ENCODE measurements at places on chromosomes 11 and 22.
A peak's percentile ranks its signal among the peaks of the same experiment; 100 is the strongest.

DNA sequence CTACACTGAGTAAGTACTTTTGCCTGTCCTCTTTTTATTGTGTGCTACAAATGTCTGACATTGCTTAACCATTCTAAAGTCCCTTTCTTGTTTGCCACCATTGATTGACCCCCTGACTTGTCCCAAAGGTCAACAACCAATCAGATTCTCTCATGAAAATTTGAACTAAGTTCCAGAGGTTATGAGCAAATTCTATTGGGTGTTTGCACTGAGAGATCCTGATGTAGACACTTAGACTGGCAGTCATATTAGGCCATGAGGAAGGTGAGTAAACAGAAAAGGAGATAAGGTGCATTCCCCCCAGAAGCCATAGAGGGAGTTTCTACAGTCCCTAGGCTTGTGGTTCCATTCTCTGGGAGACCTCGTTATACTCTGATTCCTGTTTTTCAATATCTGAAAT is 101.3 kb upstream of the E2F8 start:
- no peak for DNase-seq

DNA sequence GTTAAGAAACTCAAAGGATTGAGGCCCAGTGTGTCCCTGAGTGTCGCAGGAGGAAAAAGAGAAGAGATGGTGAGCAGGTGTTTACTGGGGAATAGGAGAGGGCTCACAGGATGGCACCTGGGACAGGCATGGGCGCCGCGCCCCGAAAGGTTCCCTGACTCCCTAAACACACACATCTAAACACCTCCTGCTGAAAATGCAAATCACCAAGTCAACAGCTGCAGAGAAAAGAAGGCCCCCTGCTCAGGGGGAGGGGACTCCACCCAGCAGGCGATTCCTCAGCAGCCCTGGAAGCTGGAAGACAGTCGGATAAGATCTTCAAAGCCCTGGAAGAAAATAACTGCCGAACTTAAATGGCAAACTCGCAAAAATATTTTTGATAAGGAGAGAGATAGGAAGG is 377.2 kb downstream of the BRD1 start:
- no peak for DNase-seq

- DNase-seq, result no peak
These were observed 238.6 kb downstream of the GRM5 start for GRCh38 chr11:88827018-88827676.

DNA sequence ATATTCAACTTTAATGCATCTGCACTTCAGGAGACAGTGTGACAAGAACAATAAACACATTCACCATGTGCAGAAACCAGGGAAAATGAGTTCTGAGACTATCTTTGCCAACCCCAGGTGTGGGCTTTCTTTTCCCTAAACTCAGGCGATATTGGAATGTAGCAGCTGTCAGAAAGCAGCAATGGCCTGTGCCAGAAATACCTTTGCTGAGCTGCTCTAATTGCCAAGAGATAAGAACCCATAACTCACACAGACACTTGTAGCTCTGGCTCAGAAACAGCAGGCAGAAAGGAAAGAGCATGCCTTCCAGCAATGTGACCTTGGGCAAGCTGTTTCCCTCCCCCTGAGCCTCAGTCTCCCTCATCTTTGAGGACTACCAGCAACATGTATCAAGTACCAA is 77.6 kb downstream of the PLEKHA7 start:
- DNase-seq, result no peak

DNA sequence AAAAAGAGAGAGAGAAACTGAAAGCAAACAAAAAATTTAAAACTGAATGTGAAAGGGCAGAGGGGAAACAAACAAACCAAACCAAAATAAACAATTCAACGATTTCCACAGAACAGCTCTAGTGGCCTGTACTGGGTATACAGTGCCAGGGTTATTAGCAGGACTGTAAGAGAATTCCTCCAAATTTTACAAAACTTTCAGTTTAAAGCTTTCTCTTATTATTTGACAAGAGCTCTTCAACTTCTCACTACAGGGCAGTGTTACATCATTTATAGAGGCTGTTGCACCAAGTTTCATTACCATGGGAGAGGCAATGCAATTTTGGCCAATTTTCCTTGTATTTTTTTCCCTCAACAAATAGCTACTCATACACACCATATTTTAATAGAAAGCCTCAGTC is 44.3 kb upstream of the CLPB start:
- no peak for DNase-seq

DNA sequence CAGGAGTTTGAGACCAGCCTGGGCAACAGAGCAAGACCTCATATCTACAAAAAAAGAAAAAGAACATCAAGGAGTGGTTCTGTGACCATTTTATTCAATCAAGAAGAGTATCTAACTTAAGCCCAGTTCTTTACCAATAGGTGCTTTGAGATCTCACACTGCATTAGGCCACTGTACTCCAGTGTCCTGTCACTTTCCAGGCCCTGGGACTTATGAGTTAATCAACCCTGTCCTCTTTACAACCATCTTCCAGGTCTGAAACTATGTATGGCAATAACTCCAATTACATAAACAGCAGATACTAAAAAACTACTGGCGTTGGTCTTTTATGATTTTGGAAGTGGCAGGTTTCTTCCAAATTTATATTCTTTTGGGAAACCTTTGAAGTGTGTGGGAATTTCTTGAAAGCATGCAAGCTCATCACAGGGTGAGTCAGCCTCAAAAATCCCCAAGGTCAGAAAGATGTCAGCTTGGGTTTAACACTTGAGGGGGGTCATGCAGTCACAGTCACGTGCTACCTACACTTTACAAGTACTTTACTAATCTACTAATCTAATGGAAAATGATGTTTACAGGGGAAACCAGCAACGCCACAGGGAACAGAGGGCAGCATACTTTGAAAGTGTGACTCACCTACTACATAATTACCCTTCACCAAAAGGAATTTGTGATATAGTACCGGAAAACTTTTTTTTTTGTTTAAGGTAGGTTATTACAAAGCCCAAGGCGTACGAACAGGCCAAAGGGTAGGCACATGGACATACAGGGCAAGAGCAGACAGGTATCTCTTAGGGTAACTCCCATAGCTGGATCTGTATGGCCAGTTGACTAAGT is 15.6 kb downstream of the PISD start:
- peak; percentile 54 for DNase-seq

DNA sequence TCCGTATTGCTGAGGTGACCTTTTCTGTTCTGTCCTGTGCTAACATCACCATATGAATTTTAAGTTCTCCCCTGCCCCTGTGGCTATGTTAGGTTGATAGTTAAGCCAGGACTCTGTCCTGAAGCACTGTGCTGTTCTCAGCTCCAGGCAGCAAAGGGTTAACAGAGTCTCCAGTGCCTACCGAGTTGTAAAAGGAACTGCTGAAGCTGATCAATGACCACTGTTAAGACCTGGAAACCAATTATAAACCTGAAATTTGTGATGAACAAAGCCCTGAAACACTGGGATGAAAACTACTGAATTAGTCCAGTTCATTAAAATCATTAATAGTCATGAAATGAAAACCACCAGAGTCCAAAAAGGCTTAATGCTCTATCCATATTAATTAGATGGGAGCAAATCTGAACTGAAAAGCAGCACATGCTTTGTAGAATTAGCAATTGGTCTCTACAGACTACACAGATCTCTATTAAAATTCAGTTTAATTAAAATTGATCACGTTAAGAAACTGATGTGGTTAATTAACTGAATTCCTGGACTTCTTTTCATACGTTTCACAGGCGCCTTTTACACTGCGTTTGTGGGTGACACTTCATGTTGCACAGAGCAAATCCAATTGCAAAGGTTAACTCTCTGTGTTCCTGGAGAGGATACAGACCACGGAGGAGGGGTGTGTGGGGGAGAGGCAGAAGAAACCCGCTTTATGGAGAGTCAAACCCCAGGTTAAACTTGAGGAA is 188.5 kb upstream of the MPPED2 start:
- DNase-seq, result no peak

GRCh38 chr11:126363706-126364248 is 8.3 kb downstream of the ST3GAL4 start:
- no peak for DNase-seq

- DNase-seq, result no peak
These were observed 14.5 kb downstream of the RGL4 start for GRCh38 chr22:23705358-23705757.

DNA sequence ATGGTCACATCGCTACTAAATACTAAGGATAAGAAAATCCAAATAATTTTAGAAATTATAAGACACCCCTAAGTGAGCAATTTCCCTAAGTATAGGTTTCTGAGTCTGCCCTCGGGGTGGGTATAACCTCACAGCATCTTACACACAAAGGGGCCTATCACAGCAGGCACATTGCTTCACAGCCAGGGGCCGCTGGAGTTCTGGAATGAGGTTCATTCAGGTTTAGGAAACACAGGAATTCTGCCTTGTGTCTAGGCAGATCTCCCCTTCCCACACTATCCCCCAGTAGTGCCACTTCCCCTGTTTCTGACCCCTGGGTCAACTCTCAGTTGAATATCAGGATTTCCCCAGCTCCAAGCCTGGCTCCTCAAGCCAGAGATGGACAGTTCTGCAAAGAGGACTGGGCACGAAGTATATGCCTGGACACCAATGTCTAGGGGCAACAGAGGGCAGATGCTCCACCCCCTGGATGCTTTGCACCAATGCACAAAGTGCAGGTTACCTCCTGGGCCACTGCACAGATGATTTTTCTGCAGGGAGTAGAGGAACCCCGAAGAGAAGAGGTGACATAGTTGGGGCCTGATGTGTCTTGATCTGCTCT is 11.4 kb downstream of the TUBA8 start:
- DNase-seq, result no peak

DNA sequence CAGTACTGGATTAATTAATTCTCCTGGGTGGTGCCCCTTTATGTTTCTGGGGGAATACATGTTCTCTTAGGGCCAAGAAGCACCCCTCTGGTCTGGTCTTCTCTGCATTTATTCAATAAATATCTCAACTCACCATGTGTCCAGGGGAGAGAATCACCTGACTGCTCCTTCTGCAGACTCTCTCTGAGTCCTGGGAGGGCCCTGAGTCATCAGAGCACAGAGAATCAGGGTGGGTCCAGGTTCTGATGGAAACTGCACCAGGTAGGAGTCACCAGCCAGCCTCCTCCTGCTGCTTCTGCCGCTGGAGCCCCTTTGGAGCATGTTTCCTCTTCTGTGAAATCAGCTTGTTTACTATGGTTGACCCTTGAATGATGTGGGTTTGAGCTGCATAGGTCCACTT is 107.7 kb upstream of the PLET1 start:
- no peak for DNase-seq

DNA sequence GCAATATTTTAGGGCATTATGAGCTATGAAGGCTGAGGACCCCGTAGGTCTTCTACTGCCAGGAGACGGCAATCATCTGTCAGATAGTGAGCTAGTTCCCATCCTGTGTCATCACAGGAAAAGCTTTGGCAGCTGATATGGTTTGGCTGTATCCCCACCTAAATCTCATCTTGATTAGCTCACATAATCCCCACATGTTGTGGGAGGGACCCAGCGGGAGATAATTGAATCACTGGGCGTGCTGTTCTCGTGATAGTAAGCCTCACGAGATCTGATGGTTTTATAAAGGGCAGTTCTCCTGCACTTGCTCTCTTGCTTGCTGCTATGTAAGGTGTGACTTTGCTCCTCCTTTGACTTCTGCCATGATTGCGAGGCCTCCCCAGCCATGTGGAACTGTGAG is 18.1 kb downstream of the CSRP3 start:
- no peak for DNase-seq

- DNase-seq, result no peak
These were observed 80.8 kb downstream of the NAT10 start for GRCh38 chr11:34185926-34186841.

GRCh38 chr11:64406221-64406946 is 47.4 kb downstream of the RPS6KA4 start:
- DNase-seq, result no peak

- no peak for DNase-seq
These were observed 121.7 kb downstream of the ZNF280B start for GRCh38 chr22:22386602-22387385.

GRCh38 chr22:38069372-38070249 is 12.4 kb downstream of the PICK1 start:
- no peak for DNase-seq

DNA sequence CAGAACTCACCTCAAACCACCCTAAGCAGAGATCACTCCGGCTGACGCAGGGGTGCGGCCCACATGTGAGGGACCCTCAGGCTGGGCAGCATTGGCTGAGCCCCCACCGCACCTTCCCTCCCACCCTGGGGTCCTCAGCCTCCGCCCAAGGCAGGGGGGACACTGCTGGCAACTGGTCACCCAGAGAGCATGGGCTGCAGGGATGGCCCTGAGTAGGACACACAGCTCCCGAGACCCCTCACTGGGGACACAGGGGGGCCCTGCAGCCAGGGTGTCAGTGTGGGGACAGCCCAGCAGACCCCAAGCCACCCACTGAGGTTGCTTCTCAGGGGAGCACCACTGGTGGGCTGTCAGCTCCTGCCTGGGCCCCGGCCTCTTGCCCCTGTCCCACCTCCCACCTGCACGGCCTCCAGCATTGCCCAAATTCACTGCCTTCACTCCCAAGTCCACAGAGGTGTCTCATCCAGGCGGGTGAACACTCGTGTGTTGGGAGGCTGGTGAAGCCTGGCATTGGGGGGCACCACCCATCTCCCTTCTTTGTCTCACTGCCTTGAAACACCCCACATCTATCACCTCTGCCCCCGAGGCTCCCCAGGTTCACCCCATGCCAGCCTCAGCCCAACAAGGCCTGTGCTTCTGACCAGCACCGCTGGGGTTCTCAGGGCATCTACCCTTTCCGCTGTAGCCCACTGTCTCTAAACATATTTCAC is 4.7 kb downstream of the C11orf21 start:
- no peak for DNase-seq

DNA sequence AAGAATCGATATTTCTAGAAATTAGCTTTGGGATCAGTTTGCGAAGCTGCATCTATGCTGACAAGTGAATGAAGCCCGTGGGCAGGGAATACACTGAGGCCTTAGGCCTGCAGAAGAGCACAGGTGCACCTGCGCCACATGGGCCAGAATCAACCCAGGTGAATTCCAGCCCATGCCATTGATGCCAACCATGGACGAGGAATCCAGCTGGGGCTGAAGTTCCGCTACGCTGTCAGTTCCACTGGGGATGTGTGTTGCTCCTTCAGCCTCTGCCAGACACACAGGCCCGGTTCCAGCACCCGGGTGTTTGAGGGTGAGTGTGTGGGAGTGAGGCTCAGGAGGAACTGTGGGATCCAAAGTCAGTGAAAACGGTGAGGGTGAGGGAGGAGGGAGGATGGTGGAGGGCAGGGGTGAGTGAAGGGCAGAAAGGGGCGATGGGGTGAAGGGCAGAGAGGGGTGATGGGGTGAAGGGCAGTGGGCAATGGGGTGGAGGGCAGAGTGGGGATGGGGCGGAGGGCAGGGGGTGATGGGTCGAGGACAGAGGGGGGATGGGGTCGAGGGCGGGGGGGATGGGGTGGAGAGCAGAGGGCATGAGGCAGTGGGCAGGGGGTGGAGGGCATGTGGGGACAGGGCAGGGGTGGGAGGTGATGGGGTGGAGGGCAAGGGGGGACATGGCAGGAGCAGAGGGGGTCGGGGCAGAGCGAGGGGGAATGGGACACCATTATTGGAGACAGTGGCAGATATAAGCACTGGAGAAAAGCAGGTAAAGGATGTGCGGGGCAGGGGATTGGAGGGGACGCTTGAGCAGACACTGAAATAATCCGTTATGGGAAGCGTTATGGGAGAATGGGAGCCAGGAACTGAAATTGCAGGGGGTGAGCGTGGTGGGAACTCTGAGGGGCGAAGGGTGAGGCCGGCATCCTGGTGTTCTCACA is 931.6 kb downstream of the BRD1 start:
- no peak for DNase-seq

Measured in H54 (cell line).